ENCODE measurements at places on chromosomes 7 and 10.
A peak's percentile ranks its signal among the peaks of the same experiment; 100 is the strongest.

GRCh38 chr7:34675749-34676374 lies 17.8 kb downstream of the NPSR1 start:
- DNase-seq: peak; percentile 2

DNA sequence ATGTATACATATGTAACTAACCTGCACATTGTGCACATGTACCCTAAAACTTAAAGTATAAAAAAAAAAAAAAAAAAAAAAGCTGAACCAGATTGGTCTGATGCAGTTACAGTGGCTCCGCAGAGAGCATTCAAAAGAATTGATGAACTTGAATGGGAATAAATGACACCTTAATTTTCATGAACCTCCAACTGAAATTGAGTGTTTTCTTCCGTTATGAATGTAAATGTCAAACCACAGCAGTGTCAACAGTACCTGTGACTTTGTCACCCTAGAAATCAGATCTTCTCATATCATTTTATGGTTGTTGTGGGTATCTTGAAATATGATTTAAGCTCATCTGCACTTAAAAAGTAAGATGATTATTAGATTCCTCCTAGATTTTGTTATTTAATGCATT lies 32.7 kb upstream of the SRGN start:
- DNase-seq: no peak

DNA sequence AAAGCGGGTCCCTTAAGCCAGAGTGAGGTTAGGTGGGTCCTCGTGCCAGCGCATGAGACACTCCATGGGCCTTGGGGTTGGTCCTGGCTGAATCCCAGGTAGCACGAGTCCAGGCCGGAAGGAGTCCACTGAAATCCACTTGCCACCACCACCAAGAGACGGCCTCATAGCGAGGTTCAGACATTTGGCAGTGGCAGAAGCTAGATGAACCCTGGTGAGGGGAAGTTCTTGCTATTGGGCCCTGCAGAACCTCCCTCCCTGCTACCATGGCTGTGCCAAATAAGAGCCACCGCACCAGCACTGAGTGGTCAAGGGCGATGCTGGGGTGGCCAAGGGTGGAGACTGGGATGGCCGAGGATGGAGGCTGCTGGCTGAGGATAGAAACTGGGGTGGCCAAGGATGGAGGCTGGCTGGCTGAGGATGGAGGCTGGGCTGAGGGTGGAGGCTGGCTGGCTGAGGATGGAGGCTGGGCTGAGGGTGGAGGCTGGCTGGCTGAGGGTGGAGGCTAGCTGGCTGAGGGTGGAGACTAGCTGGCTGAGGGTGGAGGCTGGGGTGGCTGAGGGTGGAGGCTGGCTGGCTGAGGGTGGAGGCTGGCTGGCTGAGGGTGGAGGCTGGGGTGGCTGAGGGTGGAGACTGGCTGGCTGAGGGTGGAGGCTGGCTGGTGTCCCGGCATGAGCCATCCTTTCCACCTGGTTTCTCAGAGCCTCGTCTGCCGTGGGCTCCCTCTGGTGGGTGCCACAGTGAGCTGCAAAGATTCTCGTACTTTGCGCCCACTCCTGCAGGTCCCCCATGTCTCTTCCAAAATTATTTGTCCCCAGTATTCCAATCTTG lies 88.2 kb downstream of the ELFN1 start:
- DNase-seq: peak; percentile 35

- DNase-seq: no peak
These were observed 47.9 kb downstream of the TAF3 start for GRCh38 chr10:7866176-7866575.

DNA sequence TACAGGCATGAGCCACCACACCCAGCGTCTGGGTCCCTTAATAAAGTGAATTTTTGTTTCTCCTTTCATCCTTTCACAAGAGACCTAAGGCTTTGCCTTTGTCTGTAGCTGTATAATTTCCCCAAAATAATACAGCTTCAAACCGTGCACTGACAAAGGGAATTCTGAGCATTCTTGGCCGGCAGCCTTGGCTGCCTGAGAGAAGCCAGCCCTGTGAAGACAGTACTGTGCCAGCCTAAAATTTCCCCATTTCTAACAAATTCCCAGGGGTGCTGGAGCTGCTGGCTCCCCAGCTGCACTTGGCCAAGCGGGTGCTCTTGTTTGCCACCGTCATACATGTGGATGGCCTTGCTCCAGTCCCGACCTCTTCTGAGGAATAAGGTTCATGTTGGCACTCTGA lies 106.2 kb downstream of the ZMYND11 start:
- DNase-seq: peak; percentile 57

DNA sequence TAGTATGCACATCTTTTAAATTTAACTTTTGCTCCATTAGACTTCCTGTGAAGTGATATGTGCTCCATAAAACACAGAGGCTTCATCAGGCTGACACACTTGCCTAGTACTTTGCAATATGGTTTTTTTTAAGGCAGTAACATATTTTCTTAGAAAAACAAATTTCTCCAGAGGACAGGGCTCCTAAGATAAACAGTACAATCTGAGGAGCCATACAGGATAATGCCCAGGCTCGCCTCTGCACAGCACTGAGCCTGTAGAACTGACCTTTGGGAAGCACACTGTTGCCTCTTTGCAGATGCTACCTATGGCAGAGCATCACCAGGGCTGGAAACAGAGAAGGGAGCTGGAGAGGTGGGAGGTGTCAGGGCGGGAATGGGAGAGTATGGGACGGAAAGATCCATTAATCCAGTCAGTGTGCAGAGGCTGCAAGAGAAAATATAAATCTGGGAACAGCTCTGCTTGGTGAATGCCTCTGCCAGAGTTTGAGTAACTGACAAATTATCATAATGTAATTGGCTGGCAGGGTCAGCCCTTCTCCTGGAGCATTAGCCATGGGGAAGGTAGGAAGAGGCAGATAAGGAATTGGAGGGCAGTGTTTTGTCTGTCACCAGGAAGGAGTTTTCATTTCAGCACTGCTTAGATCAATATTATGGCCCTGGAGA lies 132.3 kb downstream of the CREB5 start:
- DNase-seq: no peak

DNA sequence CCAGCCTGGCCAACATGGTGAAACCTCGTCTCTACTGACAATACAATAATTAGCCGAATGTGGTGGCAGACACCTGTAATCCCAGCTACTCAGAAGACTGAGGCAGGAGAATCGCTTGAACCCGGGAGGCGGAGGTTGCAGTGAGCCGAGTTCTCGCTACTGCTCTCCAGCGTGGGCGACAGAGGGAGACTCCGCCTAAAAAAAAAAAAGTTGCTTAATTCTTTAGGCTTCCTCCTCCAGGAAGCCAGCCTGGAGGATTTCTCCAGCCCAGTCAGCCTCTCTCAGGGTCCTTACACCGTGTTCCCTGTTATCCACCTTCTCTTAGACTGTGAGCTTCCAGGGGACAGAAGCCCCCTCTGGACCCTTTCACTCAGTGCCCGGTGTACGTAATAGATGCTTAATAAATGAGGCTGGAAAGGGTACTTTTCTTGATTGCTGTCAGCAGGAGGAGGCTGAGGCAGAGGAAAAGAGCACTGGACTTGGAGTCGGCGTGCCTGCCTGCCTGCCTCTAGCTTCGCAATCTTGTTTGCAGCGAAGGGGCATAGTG lies 16.4 kb upstream of the NODAL start:
- no peak for DNase-seq

GRCh38 chr7:91554883-91555282 lies 290.6 kb downstream of the FZD1 start:
- no peak for DNase-seq

- DNase-seq: no peak
These were observed 64.4 kb upstream of the AHR start for GRCh38 chr7:17234030-17234397.

GRCh38 chr7:148587076-148587475 lies 3.5 kb upstream of the C7orf33 start:
- no peak for DNase-seq

- DNase-seq: no peak
These were observed 60.4 kb downstream of the CSGALNACT2 start for GRCh38 chr10:43198682-43199005.

DNA sequence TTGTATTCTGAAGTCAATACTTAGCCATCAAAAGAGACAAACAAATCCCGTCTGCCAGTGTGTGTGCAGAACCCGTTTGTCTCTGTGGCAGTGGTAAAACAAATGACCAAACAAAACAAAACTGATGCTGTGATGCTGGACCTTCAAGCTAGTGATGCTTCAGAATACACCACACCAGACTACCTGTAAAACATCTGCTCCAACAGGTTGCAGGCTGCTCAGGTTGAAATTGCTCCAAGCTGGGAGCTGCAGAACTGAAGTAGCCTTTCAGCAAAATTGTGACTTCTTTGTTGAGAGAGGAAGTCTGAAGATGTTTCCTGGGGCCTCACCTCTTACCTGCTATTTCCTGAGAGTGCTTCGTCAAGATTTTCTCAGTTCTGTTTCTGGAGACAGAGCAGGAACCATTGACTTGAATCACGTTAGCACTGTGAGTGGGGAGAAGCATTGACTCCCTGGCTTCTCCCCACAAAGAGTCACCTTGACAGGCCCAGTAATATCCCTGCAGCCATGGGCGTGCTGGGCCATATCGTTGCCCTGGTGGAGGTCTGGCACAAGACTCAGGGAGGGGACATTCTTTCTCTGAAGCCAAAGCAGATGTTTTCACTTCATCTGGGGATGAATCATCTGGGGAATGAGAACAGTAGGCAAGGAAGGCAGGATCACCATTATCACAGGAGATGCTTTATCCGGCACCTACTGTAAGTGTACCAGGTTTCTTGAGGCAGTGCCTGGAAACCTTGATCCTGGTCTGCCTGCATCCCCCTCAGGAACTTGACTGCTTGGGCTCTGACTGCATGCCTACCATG lies 80.2 kb downstream of the RBM20 start:
- no peak for DNase-seq

All from fibroblast of the aortic adventitia (primary cell).